Effector memory CD8-positive, alpha-beta T cell (primary cell): ENCODE measurements at places on chromosomes 7 and 10.

GRCh38 chr7:133735222-133735621 lies 391.9 kb upstream of the LRGUK start:
- DNase-seq = no peak

- DNase-seq = no peak
These were observed 16.0 kb upstream of the SLC29A3 start for GRCh38 chr10:71302874-71303568.

GRCh38 chr7:149564340-149565095 lies 66.9 kb upstream of the ZNF746 start:
- no peak for DNase-seq

- DNase-seq = peak; percentile 8
These were observed 449.6 kb downstream of the GRM8 start for GRCh38 chr7:126803060-126803665.

DNA sequence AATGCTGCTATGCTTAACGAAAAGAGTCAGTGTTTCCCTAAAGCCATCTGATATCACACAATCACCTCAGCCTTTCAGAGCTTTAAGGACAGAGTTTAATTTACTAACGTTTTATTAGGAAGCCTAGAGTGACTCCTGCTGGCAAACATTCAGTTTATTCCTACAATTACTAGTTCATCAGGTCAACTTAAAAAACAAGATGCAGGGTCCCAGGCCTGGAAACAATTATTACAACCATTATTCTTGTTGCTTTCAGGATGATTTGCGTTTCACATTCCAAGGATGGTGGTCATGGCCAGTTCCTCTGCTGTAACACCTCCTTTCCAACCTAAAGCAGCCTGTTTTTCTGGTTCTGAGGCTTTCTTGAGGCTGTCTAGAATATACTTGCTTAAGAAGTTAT lies 1.5 kb upstream of the FAM53B start:
- peak; percentile 53 for DNase-seq

DNA sequence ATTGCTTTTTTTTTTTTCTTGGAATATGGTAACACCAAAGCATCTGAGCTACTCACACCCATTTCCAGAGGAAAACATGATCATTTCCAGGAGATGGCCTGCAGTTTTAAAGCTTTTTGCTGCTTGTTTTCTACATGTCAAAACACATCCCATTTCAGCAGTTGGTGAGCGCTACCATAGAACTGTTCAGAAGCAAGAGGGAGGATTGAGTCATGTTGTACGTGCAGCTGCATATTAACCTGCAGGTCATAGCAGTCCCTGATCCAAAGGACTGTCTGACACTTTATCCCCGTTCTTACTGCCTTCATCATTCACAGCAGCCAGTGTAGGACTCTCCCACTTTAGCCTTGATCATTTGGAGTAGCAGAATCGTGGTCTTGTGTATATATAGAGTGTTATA lies 124.6 kb downstream of the AUTS2 start:
- DNase-seq = no peak

DNA sequence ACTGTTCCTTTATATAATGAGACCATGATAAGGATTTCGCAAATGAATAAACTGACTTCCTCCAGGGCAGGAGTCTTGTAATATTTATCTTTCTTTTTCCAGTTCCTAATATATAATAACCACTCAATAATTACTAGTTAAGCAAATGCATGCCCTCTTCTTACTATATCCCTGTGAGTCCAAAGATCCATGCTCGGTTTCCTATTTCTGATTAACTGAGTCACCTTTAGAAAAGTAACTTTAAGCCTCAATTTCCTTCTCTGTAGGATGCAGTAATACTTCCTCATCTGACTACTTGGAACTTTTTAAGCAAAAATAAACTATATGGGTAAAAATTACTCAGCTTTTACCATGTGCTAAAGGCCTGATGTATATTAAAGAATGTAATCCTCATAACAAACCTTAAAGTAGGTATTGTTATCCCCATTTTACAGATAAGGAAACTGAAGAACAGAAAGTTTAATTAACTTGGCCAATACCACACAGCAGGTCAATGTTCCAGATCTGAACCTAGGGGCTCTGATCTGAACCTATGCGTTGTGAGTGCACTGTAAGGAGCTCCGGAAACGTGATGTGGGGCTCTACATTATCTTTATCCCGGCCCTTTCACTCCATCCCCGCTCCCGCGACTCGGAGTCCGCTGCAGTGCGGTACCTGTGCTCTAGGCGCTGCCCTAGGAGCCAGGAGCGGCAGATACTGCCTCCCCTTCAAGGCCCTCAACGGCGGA lies 458 bp downstream of the COX15 start:
- no peak for DNase-seq

- no peak for DNase-seq
These were observed 35.2 kb upstream of the KLF6 start for GRCh38 chr10:3820255-3820654.

DNA sequence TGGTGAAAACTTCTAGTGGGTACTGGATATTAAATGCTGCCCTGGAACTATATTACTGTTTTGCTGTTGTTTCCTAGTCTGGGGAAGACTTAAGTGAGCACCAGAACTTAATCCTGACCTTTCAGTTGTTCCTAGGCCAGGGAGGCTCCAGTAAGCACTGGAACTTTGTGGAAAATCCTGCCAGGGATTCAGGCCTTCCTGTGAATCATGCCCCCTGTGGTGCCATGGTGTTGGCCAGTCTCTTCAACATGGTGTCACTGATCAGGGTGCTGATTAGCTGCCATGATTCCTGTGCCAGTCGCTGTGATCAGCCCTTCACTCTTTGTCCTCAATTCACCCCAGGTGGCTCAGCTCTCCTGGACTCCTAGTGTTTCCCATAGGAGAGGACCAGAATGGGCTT lies 8.5 kb upstream of the AOAH start:
- DNase-seq = no peak

GRCh38 chr7:29953726-29954347 lies 35.8 kb downstream of the SCRN1 start:
- DNase-seq = no peak

DNA sequence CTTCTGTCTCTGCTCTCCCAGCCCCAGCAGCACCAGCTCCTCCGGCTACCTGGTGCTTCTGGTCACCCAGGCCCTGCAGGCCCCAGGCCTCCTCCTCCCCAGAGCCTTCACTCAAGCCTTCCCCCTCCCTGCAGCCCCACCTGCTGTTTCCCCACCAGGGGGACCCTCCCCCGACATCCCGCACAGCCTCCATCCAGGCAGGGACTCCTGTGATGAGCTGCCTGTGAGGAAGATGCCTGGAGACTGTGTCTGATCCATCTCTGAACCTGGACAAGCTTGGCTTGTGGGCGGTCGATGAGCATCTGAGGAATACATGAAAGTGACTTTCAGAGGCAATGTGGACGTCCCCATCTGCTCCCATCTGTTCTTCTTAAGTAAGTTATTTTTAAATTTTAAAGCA lies 45.0 kb downstream of the RAMP3 start:
- no peak for DNase-seq

GRCh38 chr10:15088428-15089261 lies at the start of gene ACBD7:
ACBD7 (minus strand) TSS chr10:15088776; CDS start chr10:15088728, 48 bp downstream.
- peak; percentile 76 for DNase-seq

GRCh38 chr10:21494191-21495001 lies 31.1 kb downstream of the SKIDA1 start:
- DNase-seq = no peak
